ENCODE measurements at places on chromosomes 7 and 10.

DNA sequence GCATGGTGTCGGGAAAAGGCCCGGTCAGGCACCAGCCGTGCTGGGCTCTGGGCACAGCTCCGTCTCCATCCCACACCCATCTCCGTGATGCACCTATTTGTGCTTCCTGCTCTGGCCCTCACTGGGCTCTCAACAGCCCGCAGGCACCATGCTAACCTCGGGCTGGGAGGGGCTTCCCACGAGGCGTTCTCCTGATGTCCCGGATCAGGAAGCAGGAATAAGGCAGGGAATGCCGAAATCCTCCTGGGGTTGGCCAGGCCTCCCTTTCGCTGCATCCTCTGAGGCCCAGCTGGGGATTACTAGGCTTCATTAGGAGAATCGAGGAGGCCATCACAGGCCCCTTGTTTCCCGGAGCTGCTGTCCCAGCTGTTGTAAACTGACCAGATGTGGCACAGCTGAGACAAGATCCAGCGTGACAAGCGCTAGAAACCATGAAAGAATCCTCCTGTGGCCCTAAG lies 72.0 kb downstream of the FAM53B start:
- no peak for DNase-seq

DNA sequence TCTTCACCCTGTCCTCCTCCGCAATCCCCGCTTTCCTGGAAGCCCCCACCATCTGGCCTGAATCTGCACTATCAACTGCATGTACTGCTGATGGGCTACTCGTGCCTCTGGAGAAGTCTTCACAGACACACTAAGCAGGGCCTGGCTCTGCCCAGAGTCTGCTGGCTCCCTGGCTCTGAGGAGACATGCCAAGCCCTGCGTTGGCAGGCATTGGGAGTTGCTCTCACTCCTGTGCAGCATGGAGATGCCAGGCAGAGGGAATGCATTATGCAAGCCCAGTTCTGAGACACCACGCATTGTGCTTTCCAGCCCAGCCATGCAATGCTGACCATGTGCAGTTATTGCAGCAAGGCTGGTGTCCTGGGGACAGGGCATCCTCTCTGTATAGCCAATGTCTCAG lies 314.6 kb downstream of the CXCL12 start:
- no peak for DNase-seq

GRCh38 chr7:108375668-108376067 lies 80.6 kb downstream of the NRCAM start:
- DNase-seq = no peak

DNA sequence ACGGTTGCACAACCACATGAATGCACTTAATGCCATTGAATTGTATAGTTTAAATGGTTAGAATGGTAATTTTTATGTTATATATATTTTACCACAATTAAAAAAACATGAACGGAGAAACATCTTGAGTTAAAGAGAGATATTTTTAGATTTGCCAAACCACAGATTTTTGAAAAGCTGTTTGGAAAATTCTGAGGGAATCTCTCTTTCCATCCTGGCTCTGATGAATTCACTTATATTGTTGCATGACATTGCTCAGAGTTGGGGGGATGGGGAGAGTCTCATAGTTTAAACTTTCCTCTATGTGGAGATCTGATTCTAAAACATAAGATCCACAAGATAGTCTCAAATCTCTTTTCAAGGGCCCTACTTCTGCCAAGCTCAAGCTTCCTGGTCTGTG lies 275.0 kb upstream of the NPVF start:
- DNase-seq = no peak

DNA sequence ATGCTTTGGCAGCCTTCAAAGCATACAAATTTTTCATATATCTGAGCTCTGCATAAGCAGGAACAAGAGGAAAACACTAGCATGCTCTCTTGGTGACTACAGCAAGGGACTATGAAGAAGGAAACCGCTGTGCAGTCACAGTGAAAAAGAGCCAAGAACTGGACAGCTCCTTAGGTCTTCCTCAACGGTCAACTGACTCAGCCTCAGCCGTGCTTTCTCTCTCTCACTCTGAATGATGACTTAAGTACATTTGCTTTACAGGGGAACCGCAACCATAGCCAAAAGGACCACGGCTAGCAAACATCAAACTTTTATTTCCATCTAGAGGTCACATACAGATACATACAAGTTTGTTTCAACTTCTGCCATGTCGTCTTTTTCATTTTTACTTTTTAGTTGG lies 69.9 kb downstream of the HYCC1 start:
- DNase-seq = no peak
